ENCODE measurements at places on chromosomes 6 and 20.
A peak's percentile ranks its signal among the peaks of the same experiment; 100 is the strongest.

DNA sequence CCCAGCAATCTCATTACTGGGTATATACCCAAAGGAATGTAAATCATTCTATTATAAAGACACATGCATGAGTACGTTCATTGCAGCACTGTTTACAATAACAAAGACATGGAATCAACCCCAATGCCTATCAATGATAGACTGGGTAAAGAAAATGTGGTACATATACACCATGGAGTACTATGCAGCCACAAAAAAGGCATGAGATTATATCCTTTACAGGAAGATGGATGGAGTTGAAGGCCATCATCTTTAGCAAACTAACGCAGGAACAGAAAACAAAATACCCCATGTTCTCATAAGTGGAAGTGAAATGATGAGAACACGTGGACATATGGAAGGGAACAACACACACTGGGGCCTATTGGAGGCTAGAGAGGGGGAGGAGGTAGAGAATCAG, 115.7 kb downstream of the NUS1 start:
- no peak for DNase-seq

DNA sequence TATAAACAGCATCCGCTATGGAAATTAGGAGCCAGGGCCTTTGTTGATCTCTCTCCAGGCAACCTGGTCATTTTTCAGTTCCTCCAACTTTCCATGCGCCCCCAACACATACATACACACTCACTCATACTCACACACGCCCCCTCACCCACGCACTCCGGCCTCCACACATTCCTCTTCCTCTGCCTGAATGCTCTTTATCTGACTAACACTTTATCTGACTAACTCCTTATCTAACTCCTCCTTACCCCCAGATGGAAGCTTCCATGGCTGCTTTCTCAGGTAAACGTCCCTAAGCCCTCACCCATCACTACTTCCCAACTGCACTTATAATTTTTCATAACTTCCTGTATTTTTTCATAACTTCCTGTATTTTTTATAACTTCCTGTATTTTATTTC, 17.4 kb downstream of the CASS4 start:
- peak; percentile 90 for DNase-seq

DNA sequence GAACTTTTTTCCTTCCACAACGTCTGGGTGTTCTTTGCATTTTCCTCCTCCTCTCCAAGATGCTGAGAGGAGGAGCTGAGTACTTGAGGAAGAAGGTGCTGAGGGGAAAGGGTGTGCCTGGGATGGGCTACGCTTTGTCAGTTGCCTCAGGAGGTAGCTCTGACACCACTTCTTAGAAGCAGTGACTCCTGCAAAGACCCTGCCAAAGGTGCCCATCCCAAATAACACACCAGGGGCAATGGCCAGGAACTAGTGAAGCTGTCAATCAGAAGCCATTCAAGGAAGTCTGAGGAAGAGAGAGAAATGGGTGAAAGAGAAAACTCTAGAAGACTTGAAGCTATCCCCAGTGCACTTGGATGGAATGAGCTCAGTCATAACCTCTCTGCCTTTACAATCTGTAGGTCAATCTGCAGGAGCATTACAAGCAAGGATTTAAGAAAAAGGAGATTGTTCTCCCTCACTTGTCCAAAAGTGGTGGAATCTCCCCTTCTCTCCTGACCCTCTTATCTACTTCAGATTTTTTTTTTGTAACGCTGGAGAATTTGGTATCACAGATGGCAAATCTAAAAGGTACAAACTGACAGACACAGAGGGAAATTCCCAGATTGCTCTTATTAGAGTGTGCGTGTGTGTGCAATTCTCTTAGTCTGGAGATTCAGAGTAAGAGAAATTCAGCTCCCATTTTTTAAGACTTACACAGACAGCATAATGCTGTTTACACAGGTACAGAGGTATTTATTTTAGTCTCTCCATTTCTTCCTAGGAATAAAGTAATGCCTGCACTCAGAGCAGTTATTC, 242.6 kb downstream of the GMPR start:
- no peak for DNase-seq

DNA sequence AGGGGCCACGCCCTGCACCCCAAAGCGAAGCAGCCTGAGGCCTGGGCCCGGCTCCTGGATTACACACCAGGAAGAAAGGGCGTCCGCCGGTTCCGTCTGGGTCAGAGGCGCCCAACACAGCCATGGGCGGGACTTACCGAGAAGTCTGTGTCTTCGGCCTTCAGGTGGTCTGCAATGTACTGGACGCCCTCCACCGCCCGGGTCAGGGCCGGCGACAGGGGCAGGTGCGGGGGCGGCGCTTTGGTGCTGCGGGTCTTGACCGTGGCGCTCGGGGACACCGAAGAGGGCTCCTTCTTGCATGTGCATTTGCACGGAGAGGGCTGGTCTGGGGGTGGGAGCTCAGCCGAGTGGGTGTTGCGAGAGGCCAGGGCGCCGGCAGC, 11.6 kb downstream of the CHRNA4 start:
- DNase-seq = no peak

- DNase-seq = no peak
These were observed 203.9 kb downstream of the HAO1 start for GRCh38 chr20:7736336-7736735.

- DNase-seq = peak; percentile 82
These were observed 130.1 kb upstream of the DOK5 start for GRCh38 chr20:54345301-54345724.

DNA sequence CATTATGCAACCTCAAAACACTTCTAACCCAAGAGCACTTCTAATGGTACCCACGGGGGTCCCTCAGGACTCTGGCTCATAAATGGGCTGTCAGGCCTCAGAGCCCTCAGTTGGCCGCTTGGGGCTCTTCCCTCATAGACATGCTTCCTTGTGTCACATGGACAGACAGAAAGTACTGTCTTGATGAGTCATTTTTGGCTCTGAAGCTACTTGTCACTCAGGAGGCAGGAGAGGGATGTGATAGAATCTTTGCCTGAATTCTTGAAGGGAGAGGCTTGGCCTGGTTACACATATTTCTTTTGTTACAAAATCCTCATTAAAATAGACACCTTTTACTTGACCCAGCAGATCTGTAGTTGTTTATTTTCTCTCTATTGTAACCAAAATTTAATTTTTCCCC, 15.1 kb upstream of the EDN1 start:
- DNase-seq = peak; percentile 56
